ENCODE measurements at places on chromosomes 5 and 9.

DNA sequence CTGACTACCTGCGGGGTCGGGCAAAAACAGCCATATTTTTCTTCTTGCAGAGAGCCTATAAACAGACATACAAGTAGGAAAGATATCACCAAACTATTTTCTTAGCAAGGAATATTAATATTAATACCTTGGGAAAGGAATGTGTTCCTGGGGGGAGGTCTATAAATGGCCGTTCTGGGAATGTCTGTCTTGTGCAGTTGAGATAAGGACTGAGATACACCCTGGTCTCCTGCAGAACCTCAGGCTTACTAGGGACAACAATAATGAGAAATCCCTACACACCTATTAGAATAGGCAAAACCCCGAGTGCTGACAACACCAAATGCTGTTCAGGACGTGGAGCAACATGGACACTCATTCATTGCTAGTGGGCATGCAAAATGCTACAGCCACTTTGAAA is 297.2 kb downstream of the DRD1 start:
- no peak for DNase-seq

GRCh38 chr5:133322743-133323142 is 270.9 kb downstream of the HSPA4 start:
- DNase-seq: no peak

- no peak for DNase-seq
Observed at GRCh38 chr5:12934722-12935121, 1009.8 kb downstream of the DNAH5 start.

DNA sequence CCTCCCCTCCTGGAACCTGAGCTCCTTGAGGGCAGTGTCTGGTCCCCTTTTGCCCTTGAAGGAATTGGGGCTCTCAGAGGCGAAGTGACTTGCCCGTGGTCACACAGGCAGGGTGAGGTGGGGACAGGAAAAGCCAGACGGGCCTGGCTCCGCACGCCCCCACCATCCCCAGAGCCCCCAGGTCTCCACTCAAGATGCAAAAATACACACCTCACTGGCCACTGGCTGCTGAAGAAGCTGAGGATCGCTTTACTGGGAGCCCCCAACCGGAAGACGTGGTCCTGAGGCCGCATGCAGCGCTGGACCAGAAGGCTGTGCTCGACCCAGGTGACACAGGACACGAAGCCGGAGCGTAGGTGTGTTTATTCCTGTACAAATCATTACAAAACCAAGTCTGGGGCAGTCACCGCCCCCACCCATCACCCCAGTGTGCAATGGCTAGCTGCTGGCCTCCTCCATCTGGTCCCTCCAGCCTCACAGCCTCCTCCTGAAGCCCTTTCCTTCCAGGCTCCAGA is 7.6 kb upstream of the AK1 start:
- DNase-seq: no peak

GRCh38 chr5:156685481-156685880 is 164.6 kb upstream of the PPP1R2B start:
- no peak for DNase-seq

DNA sequence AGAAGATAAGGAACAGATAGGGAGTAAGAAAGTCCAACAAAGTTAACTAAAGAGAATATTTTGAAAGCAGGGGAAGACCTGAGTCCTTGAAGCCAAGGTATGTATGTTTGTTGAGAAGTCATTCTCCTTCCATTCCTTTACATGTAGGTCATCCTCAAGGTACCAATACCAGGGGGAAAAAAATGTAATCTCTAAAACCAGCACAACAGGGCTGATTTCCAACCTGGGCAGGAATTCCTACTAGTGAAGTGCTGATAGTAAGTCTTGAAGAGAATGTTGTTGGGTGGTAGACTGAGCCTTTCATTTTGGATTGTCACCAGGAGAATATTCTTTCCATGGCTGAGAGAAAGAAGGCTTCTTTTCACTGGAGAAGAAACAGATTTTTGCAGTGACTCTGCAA is 117.1 kb upstream of the ZNF462 start:
- no peak for DNase-seq

- DNase-seq: no peak
Observed at GRCh38 chr9:137368431-137369035, 54.4 kb downstream of the EXD3 start.

GRCh38 chr9:4222357-4222756 is 77.5 kb downstream of the GLIS3 start:
- DNase-seq: no peak

DNA sequence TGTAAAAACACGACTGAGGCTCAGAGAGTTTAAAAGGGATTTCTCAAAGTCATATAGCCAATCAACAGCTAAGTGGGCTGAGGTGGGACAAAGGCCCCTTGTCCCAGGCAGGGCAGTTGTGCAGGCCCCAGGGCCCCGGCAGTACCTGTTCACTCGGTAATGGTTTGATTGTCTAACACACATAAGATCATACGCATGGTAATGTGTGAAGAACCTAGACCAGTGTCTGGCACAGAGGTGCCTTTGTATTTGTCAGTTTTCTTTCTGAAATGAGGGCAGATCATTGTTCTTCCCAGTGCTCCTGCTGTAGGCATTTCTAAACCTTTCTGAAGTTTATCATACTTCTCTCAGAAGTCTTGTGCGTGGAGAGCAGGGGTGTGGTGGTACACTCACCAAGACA is 66.8 kb downstream of the IPPK start:
- no peak for DNase-seq

DNA sequence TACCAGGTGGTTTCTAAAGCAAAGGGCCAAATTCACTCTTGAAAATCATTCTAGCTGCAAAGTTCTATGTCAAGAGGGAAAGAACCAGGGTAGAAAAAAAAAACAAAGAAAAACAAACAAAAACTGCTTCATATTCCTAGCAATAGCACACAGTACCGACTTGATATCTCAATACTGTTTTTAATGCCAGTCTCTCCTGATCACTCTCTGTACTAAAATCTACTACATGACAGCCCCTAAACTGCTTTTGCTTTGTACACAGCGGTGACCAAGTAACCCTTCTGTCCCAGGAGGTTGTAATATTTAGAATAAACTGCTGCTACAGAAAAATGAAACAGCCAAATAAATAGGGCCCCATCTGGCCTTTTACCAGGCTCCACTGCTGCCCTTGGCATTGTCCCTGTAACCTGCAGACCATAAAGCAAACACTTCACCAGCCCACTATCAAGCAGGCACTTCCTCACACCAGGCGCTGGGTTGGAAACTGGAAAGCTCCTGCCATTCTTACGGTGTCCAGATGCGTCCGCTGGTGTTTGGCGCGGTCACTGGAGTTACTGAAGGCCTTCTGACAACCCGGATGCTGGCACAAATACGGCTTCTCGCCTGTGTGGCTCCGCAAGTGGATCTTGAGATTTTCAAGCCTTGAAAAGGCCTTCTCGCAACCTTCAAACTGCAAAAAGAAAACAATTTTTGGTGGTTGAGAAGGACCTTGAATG is 363.2 kb downstream of the GLIS3 start:
- no peak for DNase-seq

DNA sequence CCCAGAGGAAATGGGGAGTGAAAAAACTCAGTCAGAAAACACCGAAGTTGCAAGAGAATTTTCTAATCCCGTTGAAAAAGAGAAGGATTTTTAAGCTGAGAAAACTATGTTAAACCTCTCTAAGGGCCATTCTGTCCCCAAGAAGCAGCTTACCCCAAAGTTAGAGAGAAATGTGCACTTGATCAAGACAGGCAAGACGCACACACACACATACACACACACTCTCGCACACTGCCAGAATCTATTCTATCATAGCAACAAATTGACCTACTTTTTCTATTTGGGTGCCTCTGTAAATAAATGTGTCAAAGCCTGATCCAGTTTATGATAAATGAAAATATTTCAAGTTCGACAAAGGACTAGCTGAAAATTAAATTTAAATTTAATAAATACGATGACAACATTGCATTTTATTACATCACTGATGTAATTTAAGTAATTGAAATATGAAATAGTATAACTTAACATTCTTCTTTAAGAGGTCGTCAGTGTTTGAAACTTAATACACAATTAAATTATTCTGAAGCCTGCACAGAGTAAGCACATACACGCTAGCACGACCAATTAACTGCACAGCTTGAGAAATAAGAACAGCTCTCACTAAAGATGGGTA is 5.9 kb downstream of the NFIL3 start:
- DNase-seq: no peak

DNA sequence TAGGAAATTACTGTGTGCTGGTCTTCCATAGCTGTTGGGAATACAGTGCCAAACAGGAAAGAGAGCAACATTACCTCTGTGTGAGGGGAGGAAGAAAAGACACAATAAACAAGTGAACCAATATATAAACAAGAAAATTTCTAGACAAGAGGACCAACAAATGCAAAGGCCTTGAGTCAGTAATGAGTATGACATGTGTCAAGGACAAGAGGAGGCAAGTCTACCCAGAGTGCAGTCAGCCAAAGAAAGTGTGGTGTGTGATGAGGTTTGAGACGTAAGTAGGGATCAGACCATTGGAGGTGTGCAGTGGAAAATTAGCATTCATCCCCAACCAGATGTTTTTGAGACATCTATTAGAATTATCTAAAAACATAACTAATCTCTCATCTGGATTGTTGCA is 69.5 kb upstream of the CDH6 start:
- DNase-seq: no peak

DNA sequence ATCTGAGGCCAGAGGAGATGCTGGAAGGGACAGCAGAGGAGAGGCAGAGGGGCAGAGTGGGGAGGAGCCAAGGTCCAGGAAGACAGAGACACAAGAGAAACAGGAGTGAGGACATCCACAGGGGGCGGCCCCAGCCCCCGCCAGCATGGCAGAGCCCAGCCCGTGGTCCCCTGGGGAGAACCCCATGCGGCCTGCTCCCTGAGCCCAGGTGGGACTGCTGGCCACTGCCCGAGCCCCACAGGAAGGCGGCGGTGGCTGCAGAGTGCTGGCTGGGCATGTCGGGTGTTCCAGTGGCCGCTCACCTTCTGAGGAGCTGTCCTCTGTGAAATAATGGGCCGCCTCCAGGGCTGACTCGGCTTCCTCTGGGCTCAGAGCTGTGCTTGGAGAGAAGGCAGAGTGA is 8.9 kb upstream of the MRNIP start:
- no peak for DNase-seq

- DNase-seq: no peak
Observed at GRCh38 chr9:21095561-21095960, 17.8 kb upstream of the IFNB1 start.

GRCh38 chr5:149820536-149821510 is 90.7 kb downstream of the PPARGC1B start:
- no peak for DNase-seq

DNA sequence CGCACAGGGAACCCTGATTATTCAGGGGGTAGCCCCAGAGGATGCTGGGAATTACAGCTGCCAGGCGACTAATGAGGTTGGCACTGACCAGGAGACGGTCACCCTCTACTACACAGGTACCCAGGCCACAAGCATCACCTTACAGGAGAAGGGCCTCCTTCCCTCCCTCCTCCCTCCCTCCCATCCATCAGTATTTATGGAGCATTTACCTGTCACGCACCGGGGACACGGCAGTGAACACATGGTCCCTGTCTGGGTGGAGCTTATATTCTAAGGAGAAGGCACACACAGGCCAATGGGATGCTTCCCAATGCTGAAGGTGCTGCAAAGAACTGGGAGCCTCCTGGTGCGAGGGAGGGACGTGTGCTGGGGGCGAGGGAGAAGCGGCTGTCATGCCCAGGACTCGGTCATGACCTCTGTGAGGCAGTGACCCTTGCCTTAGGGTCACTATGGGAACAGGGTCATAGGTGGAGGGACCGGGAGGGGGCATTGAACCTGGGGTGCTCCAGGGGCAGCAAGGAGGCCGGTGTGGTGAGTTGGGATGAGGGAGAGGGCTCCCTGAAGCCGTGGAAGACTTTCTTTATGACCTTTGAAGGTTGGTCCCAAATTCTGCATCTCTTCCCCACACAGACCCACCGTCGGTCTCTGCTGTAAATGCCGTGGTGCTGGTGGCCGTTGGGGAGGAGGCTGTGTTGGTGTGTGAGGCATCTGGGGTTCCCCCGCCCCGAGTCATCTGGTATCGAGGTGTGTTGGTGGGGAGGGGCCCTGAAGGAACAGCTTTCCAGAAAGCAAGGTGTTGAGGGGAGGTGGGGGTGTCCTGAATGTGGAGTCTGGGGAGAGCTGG is 41.5 kb downstream of the HMCN2 start:
- no peak for DNase-seq

DNA sequence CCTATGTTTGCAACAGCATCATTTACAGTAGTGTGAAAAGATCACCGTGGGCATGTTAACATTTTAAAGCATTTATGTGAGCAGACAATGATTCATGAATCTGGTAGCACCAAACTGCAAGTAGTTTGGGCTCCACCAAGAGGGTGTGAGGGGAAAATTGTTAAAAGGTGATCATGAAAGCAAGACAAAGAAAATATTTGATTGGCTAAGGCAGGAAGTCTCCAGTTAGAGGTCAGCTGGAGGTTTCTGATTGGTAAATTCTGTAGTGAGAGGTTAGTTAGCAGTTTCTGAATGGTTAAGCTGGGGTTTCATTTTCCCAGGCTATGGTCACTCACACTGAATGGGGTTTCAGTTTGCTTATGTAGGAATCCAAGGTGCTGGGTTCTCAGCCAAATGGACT is 13.5 kb upstream of the DRD1 start:
- no peak for DNase-seq

All from stimulated activated CD4-positive, alpha-beta T cell treated with anti-CD3 and anti-CD28 coated beads, Interleukin-4, amount 100 ng/mL, for 24 hours (primary cell).